ENCODE measurements at places on chromosomes 5 and 9. TPM values are rescaled to one million over a fixed set of nuclear protein-coding genes. Genes with fewer than 3 reads are reported as not detected.

The NXNL2 gene
- not detected for total RNA-seq

The EPB41L4A gene
- 2.5 TPM for total RNA-seq

The CNTFR gene
- total RNA-seq, result not detected

The GPX3 gene
- total RNA-seq, result 13.2 TPM

The SLC6A18 gene
- total RNA-seq, result not detected

The TMC1 gene
- total RNA-seq, result not detected

The LECT2 gene
- not detected for total RNA-seq

The SPINK7 gene
- not detected for total RNA-seq

The PAPPA gene
- 0.25 TPM for total RNA-seq

The SOHLH1 gene
- total RNA-seq, result not detected

The SARDH gene
- total RNA-seq, result not detected

The PCDHGA8 gene
- total RNA-seq, result 0.07 TPM

The ENTPD2 gene
- 0.56 TPM for total RNA-seq
